ENCODE measurements at places on chromosomes 2 and 18.

GRCh38 chr2:39107156-39107555, 13.7 kb downstream of the SOS1 start:
- DNase-seq, result no peak

DNA sequence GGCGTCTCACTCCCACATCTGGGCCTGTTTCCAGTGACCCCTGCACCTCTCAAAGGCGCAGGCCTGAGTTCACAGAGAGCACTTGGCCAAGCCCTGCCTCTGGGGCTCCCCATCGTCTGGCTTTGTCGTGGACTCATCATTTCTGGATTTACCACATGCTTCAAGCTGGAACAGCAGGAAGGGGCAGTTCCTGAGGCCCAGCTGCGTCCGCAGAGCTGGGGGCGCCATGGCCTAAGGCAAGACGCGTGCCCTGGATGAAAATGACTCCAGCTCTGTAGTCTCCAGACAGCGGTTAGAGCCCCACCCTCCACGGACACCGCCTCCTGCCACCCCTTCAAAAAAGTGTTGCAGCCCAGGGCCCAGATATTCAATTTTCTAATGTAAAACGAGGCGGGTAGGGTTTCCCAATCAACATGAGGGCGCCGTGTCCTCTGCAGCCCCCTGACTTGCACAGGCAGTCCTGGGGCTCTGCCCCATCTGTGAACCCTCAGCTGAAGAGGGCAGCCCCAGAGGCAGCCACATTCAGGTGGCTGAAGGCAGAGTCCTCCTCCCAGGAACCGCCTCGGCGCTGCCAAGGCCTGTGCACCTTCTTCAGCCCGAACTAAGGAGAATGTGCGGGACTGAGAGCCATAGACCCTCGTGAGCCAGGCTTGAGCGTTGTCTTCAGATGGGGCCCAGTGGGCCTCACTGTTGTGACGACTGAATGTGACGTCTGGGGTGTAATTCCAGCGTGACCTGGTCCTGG, 85.5 kb downstream of the NFATC1 start:
- no peak for DNase-seq

- no peak for DNase-seq
Measured at GRCh38 chr2:152791979-152792378, 73.6 kb downstream of the ARL6IP6 start.

- DNase-seq, result no peak
Measured at GRCh38 chr2:49702740-49703139, 548.4 kb upstream of the FSHR start.

- no peak for DNase-seq
Measured at GRCh38 chr2:234027641-234028040, 22.9 kb upstream of the SPP2 start.

DNA sequence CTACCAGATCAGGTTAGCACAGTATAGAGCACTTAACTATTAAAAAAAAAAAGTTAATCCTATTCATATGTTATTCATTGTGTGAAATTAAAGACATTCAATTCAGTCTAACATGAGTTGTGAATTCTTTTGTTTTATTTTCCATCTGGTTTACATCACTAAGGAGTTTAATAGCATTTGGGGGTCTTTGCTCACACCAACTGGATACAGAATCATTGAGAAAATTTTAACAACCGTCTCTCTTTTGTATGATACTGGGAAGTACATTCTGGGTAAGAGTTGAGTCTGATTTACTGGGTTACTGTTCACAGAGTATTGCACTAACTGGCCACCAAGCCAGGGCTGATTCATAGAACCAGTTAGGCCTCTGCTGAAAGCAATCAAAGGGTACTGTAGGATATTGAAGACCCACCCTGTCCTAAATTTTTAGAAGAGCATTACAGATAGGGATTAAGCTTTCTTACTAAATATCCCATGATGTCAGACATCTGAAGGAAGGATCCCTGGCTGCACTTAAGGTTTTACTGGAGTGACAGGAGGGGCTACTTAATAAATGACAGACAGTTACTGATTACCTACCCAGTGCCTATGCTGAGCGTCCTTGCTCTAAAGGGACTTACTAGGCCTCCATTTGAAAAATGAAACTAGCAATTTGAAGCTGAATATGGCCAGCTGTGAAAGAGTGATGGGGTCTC, 387.9 kb downstream of the SETBP1 start:
- DNase-seq, result no peak

GRCh38 chr2:169393068-169393590, 30.8 kb upstream of the LRP2 start:
- DNase-seq, result no peak

DNA sequence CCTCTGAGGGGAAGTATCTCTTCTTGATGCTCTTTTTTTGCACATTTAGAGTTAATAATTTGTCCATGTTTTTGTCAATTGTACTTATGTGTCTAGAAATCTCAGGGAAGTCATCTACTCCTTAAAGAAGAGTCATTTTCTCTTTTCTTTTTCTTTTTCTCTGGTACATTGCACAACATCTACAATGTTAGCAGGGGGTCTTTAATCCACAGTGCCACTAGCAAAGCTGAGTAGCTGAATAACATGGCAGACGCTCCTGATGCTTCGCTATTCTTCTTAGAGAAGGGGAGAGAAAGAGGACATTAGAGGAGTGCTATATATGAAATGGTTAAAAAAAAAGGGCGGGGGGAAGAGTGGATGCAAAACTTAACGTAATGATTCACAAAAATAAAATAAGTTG, 399.6 kb upstream of the CWC22 start:
- DNase-seq, result no peak

DNA sequence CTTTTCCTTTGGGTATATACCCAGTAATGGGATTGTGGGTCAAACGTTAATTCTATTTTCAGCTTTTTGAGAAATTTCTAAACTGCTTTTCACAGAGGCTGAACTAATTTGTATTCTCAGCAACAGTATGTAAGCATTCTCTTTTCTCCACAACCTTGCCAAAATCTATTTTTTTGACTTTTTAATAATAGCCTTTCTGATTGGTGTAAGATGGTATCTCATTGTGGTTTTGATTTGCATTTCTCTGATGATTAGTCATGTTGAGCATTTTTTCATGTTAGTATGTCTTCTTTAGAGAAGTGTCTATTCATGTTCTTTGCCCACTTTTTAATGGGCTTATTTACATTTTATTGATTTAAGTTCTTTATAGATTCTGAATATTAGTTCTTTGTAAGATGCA, 145.5 kb downstream of the TRABD2A start:
- DNase-seq, result no peak

DNA sequence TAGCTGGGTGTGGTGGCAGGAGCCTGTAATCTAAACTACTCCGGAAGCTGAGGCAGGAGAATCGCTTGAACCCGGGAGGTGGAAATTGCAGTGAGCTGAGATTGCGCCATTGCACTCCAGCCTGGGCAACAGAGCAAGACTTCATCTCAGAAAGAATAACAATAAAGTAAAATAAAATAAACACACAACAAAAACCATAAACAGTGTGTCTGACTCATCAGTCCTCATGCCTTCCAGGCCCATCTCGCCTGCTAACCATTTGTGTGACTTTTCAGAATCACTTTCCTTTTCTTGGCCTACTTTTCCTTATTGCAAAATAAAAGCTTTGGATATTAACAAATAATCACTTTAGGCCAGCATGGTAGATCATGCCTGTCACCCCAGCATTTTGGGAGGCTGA, 42.0 kb upstream of the ASXL2 start:
- no peak for DNase-seq

- DNase-seq, result no peak
Measured at GRCh38 chr2:172836347-172836821, 100.7 kb downstream of the RAPGEF4 start.

DNA sequence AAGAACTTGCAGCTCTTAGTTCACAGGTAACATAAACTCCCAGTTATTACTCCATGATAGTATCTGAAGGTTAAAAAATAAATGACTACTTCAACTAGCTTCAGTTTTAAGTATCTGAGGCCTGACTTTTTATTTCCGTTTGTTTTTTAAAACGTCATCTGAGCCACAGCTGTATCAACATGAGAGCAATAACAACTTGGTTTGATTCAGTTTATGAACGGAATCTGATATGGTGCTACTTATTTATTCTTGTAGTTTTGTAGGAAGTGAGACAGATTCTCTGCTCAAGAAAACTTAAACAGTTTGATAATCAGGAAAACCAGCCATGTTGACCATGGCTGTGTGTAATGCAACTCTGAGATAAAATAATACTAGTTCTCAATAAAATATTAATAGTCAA, 34.9 kb downstream of the NAB1 start:
- no peak for DNase-seq

DNA sequence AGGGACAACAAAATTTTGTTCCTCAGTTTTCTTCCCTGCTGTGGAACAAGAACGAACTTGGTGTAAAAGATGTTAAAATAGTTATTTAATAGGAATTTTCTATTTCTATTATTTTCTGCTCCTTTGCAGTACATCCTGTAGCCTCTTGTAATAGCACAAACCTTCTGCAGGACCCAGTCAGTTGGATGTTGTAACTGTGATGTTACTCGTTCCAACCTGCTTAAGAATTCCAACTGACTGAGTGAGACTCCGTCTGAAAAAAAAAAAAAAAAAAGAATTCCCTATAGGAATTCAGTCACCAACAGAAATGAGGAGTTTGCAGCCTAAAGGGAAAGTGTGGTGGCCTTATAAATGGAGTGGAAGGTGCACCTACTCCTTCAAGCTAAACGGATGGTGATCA, 46.4 kb upstream of the CDH20 start:
- no peak for DNase-seq
